ENCODE measurements at places on chromosomes 3 and 15.

- DNase-seq = no peak
Measured at GRCh38 chr3:164194842-164195241, 883.5 kb downstream of the SI start.

- DNase-seq = no peak
Measured at GRCh38 chr3:66386011-66386924, 114.6 kb downstream of the LRIG1 start.

DNA sequence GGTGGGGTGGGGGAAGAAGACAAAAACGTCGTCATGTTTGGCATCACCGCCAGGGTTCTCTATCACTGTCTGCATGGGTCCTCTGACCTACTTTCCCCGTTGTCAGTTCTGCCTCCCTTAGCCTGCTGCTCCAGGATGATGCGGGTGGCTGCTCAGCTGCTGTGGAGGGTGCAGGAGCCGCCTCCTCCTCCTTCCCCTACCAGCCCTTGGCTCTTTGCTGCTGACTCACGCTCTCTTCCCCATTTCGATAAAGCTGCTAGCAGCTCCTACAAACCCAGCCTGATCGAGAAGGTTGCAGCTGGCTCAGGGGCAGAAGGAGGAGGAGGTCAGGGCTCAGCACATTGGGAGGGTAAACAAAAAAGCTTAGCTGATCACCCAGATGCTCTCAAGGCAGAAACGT, 49.5 kb upstream of the SEC13 start:
- DNase-seq = no peak

GRCh38 chr3:109897734-109898133, 560.4 kb upstream of the DPPA4 start:
- DNase-seq = no peak

Measured in NCI-H1694 treated with DMSO at 0.1 percent for 48 hours (cell line).